ENCODE measurements at places on chromosomes 4 and X.

DNA sequence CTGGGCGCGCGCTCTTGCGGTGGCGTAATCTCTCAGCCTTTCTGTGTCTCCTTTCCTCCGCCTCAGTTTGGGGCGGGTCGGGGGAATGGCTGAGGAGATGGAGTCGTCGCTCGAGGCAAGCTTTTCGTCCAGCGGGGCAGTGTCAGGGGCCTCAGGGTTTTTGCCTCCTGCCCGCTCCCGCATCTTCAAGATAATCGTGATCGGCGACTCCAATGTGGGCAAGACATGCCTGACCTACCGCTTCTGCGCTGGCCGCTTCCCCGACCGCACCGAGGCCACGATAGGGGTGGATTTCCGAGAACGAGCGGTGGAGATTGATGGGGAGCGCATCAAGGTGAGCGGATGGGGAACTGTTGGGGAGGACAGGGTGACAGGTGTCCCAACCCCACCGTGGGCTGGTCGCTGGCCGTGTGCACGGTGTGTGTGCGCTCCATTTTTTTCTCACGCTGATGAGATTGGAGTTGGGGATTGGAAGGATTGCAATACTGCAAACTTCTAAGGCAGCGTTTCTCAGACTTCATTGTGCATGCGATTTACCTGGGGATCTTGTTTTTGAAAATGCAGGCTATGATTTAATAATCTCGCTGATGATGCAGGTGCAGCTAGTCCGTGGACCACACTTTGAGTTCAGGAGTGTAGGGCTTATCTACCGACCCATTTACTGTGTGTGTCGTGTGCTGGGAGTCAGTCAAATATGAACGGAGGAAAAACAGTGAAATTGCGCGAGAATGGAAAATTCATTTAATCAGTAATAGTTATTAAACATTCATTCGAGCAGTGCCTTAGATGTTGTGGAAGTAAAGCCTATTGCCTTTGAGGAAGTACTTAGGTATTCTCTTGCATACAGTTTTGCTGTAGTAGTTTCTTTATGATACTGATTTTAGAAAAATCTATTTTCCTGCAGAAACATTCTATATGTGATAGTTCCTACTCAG lies at the start of gene RAB33B:
Gene RAB33B (plus strand): TSS at position 11 of the 935 bp plus-strand sequence. CDS start 75 bp downstream, at position 86.
- no peak for DNase-seq

GRCh38 chr4:26141051-26141721 lies 179.6 kb upstream of the RBPJ start:
- no peak for DNase-seq

DNA sequence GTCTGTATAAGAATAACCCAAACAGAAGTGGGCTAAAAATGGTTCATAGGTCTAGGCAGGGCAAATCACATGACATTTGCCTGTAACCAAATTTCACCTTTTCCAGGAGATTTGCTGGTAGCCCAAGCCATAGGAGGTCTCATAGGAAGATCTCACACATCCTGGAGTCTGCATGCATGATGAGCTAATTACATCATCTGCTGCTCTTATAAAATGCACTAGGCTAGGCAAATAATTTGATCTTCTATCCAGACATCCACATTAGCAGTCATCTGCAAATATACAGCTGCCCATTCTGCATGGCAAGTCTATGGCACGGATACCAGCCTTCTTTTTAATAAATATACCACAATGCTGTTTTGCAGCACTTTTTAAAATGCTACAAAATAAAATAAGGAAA lies 87.2 kb downstream of the MAPK10 start:
- no peak for DNase-seq

- DNase-seq, result peak; percentile 2
Measured at GRCh38 chrX:43949669-43950068, 23.5 kb downstream of the NDP start.

DNA sequence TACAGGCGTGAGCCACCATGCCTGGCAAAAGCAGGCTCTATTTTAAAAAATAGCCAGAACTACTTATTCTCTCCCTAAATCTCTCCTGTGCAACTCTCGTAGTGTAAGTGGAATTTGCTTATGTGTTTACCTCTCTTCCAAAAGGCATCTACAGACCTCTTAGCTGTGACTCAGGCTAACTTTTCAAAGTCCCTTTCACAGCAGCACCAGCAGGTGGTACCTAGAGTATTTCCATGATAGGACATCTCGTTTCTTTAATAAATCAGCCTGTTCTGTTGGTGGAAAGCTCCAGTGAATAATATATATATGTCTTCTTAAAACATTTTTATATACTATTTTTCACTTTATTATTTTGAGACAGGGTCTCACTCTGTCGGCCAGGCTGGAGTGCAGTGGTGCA lies 89.0 kb downstream of the NSUN7 start:
- no peak for DNase-seq

DNA sequence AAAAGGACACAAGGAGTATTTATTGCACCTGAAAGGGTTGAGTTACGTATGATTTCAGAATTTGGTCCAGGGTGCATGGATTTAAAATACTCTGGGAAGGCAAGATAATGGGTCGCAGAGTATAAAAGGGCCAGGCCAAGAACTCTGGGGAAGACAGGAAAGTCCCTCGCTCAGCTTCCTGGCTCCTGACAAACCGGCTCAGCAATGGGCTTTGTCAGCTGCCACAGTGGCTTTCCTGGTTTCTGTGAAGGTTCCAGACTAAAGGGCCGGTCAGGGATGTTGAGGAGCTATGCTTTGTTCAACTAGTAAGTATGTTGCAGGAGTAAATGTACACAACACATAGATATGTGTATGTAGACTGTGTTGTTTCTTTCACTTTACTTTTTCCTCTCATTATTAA lies 154.4 kb upstream of the ETNPPL start:
- no peak for DNase-seq

DNA sequence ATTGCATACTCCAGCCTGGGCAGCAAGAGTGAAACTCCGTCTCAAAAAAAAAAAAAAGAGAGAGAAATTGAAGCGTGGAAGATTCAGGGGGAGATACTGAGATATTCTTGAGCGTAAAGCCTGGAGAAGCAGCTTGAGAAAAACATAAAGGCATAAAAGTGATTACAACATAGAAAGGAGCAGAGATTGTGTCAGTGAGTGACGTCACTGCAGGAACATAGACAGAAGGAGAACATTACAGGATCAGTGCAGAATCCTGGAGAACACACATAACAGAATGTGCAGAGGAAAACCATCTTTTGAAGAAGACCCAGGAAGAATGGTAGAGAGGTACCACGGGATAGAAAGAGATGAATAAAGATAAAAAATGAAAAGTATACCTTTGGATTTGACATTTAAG lies 147.0 kb downstream of the APBB2 start:
- no peak for DNase-seq

GRCh38 chr4:158134222-158134621 lies 38.6 kb downstream of the GASK1B start:
- no peak for DNase-seq

DNA sequence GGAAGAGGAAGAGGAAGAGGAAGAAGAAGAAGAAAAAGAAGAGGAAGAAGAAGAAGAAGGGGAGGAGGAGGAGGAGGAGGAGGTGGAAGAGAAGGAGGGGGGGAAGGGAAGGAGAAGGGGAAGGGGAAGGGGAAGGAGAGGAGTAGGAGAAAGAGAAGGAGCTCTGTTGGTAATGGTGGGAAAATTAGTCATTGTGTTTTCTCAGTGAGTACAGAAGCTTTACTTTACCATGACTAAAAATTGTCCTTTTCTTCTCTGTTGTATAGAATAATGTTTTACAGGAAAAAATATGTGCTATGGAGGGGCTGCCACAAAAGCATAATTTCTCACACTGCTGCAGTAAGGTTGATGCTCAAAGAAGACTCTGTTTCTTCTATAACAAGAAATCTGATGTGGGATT lies 4.1 kb downstream of the AFM start:
- no peak for DNase-seq

DNA sequence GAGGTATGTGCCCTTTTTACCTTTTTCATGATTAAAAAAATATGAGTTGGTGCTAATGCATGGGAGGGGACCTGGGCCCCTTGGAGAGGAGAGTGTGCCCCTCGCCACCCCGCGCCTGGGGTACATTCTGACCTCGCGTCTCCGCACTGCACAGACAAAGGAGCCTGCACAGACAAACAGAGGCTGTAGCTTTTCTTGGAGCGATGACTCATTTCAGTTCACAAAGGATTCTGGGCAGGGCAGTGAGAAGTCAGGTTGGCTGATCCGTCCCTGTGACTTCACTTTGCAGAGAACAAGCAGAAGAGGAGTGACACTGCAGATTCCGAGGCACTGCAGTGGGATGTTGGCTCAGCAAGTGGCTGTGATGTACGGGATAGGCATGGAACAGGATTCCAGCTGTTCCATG lies 82.9 kb downstream of the STOX2 start:
- DNase-seq, result no peak

DNA sequence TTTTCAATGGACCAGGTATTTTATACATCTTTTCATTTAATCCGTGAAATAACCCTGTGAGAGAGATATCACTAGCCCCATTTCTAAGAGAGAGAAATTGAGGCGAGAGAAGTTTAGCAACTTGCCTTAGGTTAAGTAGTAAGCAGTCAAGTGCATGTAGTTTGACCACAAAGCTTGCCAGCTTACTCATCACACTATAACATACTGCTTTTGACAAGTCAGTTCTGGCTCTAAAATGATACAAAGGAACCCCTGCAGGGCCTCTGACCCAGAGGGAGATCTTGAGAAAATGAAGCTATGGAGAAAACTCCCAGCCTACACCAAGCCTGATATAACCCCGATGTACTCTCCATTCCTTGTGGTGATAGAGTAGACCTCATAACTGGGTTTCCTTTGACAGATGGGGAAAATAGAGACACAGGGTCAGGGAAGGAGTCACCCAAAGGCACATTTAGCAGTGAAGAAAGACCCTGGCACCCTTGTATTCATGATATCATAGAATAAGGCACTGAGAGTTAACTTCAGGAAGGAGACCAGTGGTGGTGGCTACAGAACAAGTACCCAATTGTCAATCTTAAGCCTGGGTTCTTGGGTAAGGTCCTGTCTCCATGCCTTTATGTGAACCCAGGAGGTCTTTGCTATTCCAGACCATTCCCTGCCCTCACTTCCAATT lies 60.2 kb upstream of the MSN start:
- no peak for DNase-seq

GRCh38 chr4:171221181-171221580 lies 592.0 kb upstream of the GALNTL6 start:
- DNase-seq, result no peak

- no peak for DNase-seq
Measured at GRCh38 chr4:52856801-52857200, 5.3 kb upstream of the RASL11B start.

- no peak for DNase-seq
Measured at GRCh38 chrX:14932136-14932535, 58.9 kb downstream of the MOSPD2 start.

- DNase-seq, result no peak
Measured at GRCh38 chr4:108830509-108831244, 67.8 kb upstream of the ETNPPL start.

DNA sequence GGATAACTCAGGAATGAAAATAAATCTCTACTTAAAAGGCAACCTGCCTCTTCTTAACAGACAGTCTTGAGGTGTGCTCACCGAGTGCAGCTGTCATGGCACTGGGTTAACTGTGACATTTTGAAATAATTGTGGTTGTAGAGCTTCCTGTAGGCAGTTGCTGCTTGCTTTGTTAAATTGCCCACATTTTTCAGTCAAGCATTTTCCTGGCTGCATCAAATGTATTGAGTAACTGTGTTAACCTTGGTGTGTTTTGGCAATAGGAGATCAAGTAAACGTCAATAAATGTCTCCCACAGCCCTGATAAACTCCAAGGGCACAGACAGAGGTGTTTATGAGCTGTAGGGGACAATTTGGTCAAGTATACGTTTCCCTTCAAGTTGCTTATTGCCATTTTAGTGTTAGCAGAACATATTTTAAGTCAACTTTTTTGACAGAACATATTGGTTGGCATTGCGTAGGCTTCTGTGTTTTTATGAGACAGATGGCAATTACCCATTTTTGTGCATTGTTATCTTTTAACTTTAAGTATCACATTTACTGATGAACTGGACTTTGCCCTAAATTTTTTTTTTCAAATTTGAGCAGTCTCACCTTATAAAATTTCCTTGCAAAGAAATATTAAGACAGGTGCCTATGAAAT lies 527.4 kb downstream of the C4orf33 start:
- DNase-seq, result no peak

GRCh38 chr4:115343171-115343570 lies 229.8 kb upstream of the NDST4 start:
- no peak for DNase-seq

DNA sequence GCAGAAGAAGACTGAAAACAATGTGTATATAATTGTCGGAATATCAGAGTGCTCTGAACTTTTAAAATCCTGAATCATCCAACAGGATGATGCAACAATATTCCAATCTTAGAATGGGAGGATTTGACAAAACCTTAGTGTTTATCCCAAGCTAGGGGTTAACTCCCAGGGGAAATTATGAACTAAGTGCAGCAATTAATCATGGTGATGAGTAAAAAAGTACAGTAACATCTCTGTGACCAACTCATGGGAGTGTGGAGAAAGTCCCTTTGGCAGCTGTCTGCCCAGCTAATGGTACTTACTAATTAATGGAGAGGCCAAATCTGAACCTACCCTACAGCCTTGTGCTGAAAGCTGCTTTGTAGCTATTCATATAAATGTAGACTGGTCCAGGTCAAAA lies 257.6 kb upstream of the DDX53 start:
- DNase-seq, result no peak

- DNase-seq, result no peak
Measured at GRCh38 chrX:30568136-30568535, 9.4 kb downstream of the TASL start.

DNA sequence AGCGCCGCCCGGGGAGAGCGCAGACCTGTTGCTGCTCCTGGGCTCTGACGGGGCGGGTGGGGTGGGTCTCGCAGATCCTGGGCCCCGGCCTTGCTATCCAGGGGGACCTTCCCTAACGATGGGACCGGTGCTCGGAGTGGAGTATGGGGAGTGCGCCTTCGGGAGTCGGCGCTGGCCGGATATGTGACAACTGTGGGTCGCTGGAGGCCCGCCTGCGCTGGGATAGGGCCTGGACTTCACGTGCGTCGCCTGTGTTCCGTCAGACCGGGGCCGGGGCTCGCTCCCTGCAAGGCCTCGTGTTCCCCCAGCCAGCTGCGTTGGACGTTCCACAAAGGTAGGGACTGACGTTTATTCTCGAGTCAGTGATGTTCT lies 1.3 kb downstream of the TBL1X start:
- no peak for DNase-seq

DNA sequence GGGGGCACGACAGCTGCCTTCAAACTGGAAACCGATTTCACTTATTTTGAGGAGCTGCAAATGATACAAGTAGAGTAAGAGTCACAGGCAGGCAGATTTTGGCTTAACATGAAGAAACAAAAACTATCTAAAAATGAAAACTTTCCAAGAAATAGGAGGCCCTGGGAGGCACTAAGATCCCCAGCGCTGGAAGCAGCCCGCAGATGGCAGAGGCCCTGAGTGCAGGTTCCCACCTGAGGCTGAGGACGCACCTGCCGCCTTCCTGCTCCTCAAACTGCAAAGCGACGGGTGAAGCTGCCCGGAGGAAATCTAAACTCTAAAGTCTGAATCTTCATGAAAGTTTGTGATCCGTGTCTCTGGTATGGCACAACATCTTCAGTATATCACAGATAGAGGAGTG lies 138.7 kb downstream of the AFAP1 start:
- no peak for DNase-seq

DNA sequence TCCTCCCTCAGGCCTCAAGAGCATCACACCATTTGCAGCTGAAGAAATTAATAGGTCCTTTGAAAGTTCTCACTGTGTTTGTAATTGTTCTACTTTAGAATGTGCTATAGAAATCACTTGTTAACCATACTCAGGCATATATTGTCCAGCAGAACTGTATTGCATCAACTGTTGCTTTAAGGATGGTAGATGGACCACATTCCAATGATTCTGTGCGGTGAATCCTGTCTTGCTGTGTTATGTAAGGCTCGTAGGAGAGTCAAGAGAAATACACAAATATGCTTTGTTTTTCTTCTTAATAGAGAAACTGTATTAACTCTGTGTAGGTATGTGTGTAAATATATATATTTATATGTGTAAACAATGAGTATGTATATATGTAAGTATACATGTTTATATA lies 6.3 kb upstream of the ADGRA3 start:
- no peak for DNase-seq

Data from activated T-helper 1 cell treated with anti-CD3 and anti-CD28 coated beads, Interleukin-2, amount 50 U/mL, for 16 hours (primary cell).